GM13976 (cell line): ENCODE measurements at places on chromosomes 4 and X.

DNA sequence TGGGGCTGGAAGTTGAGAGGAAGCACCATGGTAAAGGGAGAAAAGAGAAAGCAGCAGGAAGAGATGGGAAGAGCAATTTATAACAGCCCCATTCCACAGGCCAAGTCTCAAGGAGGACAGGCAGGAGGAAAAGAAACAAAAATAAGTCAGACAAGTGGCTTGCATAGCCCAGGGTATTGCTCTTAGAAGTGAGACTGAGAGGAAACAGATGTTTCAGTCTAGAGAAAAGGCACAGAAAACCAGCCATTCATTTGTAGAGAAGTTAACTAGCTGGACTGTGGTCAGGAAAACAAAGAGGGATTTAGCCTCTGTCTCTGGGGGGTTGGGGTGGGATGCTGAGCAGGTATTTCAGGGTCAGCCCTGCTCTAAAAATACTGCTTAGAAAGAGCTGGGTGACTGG, 175.0 kb upstream of the ARHGEF9 start:
- DNase-seq: no peak

GRCh38 chr4:42927946-42928345, 35.4 kb downstream of the GRXCR1 start:
- DNase-seq: no peak

DNA sequence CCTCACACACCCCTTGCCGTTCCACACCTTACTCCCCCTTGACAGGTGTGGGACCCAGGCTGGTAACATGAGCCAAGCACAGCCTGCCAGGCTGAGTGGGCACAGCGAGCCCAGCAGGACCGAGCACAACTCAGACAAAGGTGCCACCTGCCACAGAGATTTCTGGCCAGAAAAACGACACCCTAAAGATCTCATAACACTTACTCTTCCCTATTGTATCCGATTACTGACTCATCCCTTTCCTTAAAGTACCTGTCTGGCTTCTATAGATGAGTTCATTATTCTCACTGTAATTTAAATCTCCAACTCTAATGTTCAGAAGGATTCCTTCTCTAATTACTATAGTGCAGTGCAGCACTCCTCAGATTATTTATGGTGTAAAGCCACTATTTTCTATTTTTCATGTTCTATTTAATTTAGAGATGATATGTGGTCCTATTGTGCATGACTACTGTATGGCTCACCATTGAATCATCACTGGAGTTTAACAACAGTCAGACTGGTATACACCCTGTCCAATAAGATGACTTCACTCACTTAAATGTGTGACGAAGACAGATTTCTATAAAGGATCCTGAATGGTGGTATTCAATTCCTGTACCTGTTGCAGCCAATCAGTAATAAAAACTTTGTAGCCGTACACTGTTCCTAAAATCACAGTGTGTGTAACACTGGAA, 7.6 kb upstream of the SYTL5 start:
- no peak for DNase-seq

DNA sequence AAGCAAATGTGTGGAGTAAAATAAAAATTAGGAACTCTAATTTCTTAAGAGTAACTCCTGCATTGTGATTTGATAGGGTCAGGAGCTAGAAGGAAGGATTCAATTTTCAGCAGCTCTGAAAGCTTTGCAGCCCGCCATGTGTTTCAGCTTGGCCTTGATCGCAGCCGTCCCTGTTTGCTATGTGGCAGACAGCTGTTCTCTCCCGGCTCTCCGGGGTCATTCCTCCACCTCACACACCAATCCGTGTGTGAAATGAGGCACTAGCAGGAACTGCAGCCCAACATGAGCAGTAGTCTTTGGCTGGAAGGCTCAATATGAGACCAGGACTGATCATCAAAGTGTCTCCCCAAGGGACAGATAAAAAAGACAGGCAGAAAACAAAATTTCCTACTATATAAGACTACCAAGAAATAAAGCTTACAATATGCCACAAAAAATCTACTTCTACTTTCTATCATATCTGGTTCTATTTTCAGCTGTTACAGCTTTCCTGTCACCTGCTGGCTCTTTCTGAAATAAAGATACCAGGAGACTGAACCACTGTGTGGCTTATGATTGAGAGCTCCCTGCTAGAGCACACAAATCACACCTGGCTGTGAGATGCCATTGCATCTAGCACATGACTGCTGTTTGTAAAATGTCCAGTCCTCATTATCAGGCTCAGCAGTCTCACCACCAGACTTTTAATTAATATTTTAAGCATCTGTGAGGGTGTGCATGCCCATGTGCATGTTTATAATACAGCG, 44.1 kb upstream of the SEC24B start:
- no peak for DNase-seq

DNA sequence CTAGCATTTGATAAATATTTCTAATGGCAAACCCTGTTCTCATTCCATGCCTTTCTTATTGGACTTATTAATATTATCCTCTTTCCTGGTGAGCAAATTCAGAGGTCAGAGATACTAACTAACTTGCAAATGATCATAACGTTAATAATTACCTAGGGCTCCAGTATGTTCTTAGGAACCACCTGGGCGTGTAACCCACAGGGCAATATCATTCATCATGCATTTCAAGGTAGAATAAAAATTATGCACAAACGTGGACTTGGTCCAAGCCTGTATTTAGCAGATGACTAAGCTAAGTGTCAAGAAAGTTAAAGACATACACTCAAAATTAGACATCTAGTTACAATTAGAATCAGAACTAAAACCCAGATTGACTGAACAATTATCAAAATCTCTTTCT, 850.1 kb downstream of the TRIML1 start:
- DNase-seq: no peak

- no peak for DNase-seq
Measured at GRCh38 chrX:156001667-156002021, 4.1 kb downstream of the IL9R start.

DNA sequence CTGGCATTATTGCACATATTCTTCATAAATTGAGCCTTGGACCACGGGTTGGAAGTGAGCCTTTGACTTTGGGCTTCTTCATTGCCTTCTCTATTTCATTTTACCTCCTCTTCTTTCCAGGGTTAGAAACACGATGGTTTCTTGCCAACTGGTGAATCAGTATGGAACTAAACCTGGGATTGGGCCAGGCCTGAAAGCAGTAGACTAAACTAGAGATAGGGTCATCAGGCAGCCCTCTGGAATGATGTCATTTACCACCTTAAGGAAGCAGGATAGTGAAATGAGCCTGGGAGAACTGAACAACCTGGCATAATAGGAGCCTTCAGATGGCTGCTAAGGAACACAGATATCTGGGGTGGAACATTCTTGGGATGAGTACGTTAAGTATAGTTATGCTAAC, 67.5 kb upstream of the ATP8A1 start:
- DNase-seq: no peak

DNA sequence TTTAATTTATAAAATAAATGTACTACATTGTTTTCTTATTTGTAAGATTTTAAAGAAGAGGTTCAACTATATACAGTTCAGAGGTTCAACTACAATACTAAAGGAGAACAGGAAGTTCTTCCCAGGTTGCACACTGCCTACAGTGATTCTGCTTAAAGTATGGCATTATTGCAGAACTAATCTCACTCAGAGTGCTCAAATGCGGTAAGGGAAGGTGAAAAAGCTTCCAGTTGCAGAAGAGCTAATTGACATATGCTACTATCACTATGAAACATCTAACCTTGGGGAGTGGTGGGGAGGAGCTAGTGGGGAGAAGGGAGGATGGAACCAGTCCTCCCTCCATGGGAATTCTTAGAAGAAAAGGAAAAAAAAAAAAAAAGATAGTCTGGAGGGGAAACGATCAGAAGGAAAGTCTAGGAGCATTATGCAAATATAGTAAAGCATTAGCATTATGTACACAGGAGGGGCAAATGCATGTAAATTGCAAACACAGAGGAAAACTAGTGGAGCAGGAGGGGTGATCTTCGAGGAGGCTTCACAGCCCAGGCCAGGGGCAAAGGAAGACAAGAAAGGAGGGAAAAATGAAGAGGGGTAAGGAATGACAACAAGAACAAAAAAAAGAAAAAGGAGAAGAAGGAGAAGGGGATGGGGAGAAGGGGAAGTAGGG, 32.0 kb upstream of the MMAA start:
- no peak for DNase-seq

- no peak for DNase-seq
Measured at GRCh38 chr4:181261279-181261678, 981.9 kb upstream of the TENM3 start.

DNA sequence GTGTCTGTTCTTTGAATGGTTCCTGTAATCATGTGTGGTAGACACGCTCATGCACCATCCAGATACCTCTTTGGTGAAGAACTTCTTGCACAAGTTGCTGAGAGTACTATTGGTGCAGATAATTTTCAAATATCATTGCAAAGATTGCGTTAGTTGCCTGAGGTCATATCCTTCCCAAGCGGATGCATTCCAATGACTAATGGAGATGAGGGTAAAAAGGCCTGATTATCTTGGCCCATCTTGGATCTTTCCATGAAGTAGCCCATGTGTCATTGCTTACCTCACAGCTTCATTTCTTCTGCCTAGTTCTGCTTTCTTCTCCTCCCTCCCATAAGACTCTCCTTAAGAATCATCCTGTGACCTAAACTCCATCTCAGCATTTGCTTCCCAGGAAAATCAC, 384.9 kb upstream of the CNKSR2 start:
- DNase-seq: no peak

DNA sequence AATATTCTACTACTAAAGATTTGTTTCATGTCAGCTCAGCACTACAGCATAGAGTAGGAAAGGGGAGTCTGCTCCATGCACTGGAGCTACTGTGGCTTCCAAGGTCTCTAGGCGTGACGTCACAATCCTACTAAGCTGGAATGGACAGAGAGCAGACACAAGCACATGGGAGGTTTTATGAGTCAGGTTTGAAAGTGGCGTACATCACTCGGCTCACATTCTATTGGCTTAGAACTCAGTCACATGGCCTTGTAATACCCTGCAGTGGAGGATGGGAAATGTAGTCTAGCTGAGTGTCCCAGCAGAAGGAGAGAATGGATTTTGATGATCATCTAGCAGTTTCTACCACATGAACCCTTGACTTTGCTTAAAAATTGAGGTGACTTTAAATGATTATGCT, 624.8 kb upstream of the ATOH1 start:
- no peak for DNase-seq

DNA sequence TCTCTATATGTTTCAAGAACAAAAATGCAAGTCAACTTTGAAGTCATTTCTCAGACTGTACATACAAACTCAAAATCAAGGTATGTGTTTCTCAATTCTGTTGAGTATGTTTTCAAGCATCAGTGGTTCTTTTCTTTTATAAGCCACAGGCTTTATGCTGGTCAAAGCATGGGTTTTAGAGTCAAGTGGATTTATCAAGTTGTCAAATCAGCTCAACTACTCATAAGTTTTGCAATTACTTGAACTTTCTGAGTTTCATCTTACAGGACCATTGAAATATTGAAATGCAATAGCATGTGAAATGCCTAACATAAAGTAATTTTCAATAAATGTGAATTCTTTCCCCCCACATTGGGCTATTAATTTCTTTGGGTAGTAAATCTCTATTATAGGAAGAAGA, 239.9 kb upstream of the DKK2 start:
- no peak for DNase-seq

GRCh38 chrX:9525511-9526248, 60.8 kb downstream of the TBL1X start:
- no peak for DNase-seq

- DNase-seq: no peak
Measured at GRCh38 chr4:108725457-108725856, 37.4 kb downstream of the ETNPPL start.

- DNase-seq: no peak
Measured at GRCh38 chrX:120456973-120457372, 12.1 kb downstream of the LAMP2 start.

- DNase-seq: no peak
Measured at GRCh38 chr4:100547541-100548199, 29.8 kb upstream of the EMCN start.

DNA sequence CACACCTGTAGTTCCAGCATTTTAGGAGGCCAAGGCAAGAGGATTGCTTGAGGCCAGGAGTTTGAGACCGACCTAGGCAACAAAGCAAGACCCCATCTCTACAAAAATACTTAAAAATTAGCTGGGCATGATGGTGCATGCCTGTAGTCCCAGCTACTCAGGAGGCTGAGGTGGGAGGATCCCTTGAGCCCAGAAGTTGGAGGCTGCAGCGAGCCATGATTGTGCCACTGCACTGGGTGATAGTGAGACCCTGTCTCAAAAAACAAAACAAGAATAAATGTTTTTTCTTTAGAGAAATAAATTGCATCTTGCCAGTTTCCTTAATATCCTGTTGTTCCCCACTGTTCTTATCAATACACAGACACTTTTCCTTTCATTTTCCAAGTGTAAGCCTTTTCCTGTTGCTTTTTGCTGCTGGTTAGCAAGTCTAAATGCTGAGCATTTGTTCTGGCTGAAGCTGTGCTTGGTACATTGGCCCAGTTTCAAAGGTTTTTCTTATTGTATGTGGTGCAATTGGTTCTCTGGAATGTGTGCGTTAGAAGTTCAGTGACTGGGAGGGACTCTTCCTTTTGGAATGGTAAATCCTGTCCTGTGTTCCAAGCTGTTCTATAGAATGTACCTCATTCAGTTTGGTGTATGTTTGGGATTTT, 98.2 kb downstream of the AFF1 start:
- no peak for DNase-seq

GRCh38 chrX:53305219-53305995, 24.0 kb upstream of the IQSEC2 start:
- no peak for DNase-seq

DNA sequence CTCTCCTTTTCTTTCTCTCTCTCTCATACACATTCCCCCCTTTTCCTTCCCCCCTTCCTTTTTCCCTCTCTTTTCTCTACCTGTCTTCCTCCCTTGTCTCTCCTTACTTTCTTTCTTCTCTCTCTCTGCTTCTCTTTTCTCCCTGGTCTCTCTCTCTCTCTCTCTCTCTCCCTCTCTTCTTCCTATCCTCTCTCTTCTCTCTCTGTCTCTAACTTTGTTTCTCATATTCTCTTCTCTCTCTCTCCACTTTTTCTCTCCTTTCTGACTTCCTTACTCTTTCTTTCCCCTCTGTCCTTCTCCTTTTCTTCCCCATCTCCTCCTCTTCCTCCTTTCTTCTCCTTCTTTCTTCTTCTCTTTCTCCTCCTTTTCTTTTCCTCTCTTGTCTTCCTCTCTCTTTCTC, 103.4 kb downstream of the ARSF start:
- DNase-seq: no peak

GRCh38 chr4:129323658-129324057, 227.7 kb downstream of the C4orf33 start:
- no peak for DNase-seq

DNA sequence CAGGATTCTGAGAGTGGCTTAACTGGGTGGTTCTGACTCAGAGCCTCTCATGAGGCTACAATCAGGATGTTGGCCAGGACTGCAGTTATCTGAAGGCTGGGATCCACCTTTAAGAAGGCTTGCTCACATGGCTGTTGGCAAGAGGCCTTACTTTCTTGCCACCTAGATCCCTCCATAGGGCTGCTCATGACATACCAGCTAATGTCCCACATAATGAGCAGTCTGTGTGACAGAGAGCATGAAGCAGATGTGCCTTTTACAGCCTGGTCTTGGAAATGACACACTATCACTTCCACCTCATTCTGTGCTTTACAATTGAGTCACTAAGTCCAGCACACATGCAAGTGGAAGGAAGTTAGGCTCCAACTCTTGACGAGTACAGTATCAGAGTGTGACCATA, 4.3 kb upstream of the RBM3 start:
- DNase-seq: peak; percentile 41
